ENCODE measurements at places on chromosomes 4 and X.

- DNase-seq = no peak
These were observed 105.2 kb upstream of the MAB21L2 start for GRCh38 chr4:150476776-150477175.

GRCh38 chr4:108398316-108398715, 222.1 kb upstream of the RPL34 start:
- DNase-seq = no peak

GRCh38 chr4:128924951-128925350, 115.5 kb downstream of the JADE1 start:
- DNase-seq = no peak

GRCh38 chr4:23667659-23668058, 222.2 kb downstream of the PPARGC1A start:
- DNase-seq = no peak

GRCh38 chr4:149885896-149886295, 70.3 kb upstream of the IQCM start:
- DNase-seq = no peak

GRCh38 chr4:172543249-172543648, 625.4 kb upstream of the GALNT7 start:
- no peak for DNase-seq
